RWPE2 (cell line): ENCODE measurements at places on chromosomes 4 and X.

- DNase-seq = no peak
Observed at GRCh38 chr4:54016504-54016903, 47.9 kb downstream of the CHIC2 start.

DNA sequence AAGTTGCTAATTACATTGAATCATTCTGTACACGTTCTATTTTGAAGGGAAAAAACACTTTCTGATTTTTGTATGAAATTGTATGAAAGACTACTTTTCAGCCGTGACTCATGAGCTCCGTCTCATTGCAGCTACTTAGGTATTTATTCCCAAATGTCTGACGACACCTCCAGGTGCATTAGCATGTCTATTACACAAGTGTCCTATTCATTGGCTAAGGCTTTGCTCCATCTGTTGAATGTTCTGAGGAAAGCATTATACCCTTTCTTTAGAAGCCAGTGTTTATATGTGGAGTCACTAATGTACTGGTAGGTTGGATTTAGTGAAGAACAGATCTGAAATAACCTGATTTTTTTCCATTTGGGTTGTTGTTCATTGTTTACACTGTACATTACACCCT, 51.8 kb downstream of the MAP7D3 start:
- no peak for DNase-seq

- DNase-seq = no peak
Observed at GRCh38 chrX:2828959-2829411, 255 bp downstream of the GYG2 start.

- DNase-seq = no peak
Observed at GRCh38 chrX:71292669-71293365, 8.7 kb upstream of the ITGB1BP2 start.

GRCh38 chrX:118614150-118614549, 113.3 kb upstream of the IL13RA1 start:
- DNase-seq = no peak

DNA sequence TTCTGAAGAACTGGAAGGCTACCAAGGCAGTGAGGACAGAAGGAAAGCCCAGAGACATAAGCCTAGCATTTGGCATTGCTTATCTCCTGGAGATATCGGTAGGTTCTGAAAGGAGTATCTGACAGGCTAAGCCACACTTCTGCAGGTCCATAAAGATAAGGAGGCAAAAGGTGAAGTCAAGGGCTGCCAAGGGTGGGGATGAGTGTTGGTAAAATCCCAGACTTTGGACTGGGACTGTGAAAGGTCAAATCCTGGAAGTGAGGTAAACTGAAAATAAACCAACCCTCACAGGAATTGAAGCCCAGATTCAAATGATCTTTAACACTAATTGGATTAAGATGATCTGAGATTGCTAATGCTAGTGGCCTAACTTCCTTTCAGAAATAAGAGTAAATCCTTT, 27.4 kb downstream of the GK start:
- no peak for DNase-seq

DNA sequence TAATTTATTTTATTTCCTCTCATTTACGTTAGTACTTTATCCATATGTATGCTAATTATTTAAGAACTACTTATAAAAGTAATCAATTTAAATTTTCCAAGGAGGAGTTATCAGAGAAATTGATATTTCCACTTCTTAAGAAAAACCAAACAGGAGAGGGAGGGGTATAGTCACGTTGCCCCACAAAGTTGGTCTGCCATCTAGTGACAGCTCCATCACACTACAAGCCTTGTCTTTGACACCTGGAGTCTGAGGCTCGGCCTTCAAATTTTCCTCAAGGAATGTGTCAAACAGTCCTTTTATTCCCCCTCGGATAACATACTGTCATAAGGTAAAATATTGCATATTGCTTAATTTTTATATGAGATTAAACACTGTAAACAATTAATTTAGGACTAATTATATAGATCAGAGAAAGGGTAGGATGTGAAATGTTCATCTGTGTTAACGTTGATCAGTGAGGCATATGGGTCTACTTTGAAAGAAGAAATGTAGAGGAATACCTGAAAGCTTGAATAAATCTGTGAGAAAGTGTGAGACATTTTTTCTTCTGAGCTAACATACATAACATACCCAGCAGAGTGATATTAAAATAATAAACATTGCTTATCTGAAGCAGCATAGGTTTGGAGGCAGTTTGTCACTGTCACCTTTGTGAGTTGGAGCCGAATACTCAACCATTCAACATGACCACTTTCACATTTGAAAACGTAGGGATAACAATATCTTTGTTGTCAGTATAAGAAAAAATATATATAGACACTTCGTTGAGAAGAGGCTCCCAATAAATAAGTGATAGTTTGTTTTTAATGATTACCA, 114.4 kb downstream of the GLRA3 start:
- no peak for DNase-seq

DNA sequence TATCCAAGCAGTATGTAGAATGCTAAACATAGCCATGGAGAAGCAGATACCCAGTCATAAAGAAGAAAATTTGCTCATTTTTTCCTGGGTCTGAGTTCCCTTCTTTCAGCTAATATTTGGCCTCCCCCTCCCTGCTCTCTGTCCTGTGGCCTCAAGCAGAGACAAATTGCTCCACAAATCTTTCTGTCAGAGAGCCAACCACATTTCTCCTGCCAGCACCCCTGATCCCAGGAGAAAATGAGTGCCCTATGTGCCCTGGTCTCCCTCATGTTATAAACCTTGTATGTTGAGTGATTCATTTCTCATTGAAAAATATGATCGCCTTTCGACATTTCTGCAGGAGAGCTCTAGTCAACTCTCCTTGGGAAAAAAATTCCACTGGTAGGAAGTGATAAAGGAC, 82.0 kb downstream of the TMEM156 start:
- no peak for DNase-seq

GRCh38 chr4:153409924-153410501, 56.1 kb upstream of the TMEM131L start:
- no peak for DNase-seq

GRCh38 chr4:151304755-151305154, 20.6 kb downstream of the SH3D19 start:
- no peak for DNase-seq

DNA sequence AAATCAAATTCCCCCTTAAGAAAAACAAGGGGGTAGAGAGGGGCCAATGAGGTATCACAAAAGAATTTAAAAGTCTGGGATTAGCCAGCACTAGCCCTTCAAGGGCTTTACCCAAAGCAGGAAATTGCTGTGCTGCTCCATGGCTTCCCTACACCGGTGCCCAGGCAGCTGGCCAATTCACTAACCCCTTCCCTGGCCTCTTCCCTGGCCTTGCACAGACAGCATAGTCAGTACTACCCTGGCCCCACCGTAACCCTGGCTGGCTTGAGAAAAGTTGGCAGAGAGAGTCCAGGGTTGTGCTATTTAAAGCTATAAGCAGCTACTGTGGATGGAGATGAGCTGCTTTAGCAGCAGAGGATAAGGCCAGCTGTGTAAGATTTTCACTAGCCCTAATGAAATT, 43.1 kb downstream of the ADAMTS3 start:
- no peak for DNase-seq

DNA sequence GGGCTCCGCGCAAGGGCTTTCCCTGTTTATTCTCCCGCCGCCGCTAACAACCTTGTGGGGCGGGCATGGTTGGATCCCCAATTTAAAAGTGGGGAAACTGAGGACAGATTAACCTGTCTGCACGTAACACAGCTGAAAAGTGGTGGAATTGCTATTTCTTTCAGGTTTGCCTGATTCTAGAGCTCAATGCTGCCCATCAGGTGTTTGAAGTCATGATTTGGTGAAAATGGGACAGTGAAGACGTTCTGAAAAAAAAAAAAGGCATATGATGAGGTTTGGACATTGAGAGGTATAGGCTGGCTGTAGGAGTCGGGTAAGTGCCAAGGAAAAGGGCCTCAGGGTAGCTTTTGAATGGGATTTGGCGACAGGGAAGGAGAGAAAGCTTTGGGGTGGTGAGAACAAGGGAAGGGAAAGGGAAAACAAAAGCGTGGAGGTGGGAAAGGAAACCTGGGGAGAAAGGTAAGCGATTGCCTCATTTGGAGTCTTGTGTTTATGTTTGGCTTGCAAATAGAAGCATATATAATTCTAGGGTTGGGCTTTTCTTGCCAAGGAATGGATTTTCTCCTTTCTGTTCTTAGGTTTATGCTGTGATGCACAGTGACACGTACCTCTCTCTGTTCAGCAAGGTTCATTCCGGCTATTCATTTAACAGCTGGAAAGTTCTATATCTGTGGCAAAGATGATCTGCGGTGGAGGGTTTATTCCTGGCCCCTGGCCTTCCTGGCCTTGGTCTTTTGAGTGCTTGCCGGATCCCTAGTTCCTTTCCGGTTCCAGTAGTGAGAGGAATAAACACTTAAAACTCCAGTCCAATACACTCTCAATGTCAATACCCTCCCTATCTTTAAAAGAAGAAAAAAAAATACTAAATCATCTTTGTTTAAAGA, 2.4 kb upstream of the STIM2 start:
- no peak for DNase-seq

DNA sequence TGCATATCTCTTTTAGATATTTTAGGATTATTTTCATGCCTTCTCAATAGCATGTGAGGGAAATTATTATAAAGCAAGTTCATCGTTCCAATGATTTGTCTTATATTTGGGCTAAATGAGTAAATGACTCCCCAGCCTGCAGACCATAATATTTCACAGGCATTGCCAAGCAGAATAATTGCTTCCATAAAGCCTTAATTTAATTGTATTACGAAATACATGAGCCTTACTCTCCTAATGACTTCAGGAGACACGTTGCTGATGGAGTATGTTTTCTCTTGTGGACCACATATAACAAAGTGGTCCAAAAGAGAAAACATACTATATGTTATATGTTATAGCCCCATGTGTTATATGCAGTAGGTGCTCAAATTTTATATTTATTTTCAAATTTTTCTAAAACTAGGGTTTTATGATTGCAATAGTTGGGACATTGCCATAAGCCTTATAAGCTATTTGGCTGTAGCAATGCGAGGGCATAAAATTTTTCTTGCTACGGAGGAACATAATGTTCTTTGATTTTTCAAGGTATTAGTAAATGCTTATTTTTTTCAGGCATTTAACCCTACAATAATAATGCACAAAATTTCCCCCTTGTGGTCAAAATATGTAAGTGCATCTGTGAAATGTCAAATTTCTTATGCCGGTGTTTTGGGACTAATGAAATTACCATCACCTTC, 26.2 kb upstream of the TMPRSS11D start:
- DNase-seq = no peak

DNA sequence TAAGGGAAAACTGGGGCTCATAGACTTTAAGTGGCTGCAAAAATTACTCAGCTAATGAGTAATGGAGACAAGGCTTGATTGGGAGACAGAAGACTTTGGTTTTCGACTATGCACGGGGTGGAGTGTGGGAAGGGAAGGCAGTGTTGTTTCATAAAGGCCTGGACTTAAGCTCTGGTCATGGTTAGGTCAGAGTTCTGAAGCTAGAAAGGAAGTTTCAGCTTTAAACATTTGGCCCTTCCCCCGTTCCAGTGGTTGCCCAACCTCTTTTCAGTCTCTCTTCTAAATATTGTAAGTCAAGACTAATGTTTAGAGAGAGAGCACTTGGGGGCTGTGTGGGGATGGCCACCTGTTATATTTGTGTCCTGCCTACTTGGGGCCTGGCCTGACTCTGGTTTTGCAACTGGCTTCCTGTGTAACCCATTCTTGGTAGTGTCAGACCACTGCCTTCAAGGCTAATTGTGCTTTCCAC, 21.0 kb downstream of the MSN start:
- no peak for DNase-seq

DNA sequence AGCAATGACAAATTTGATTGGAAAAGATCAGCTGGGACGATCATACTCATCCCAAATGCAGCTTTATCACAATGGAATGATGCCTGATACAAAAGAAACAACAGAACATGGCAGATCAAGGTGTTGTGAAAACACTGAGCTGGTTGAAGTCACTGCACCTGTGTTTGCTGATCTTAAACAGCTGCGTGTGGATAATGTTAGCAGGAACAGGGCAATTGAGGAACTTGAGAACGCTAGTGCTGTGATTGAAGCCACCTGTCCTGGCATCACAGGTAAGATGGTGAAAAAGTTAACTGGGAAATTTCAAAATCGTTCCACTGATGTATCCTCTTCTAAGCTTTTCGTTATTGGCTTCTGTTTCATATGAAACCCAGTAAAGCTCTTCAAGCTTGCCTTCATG, 27.4 kb upstream of the SOD3 start:
- no peak for DNase-seq

DNA sequence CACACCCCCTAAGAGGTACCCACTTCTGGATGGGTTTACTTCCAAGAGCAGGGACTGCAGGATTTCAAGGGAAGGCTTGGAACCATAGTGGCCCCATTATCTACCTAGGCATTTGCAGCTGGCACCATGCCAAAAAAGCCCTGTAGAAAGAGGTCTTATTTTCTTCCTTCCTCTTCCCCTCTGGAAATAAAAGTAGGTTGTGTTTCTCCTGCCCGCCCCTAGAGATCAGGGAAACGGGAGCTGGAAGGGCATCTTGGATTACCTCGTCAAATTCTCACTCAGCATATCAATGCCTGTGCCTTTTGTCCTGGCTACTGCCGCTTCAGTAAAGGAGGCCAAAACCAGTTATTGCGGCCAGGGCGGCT, 1.6 kb downstream of the SCD5 start:
- DNase-seq = no peak

DNA sequence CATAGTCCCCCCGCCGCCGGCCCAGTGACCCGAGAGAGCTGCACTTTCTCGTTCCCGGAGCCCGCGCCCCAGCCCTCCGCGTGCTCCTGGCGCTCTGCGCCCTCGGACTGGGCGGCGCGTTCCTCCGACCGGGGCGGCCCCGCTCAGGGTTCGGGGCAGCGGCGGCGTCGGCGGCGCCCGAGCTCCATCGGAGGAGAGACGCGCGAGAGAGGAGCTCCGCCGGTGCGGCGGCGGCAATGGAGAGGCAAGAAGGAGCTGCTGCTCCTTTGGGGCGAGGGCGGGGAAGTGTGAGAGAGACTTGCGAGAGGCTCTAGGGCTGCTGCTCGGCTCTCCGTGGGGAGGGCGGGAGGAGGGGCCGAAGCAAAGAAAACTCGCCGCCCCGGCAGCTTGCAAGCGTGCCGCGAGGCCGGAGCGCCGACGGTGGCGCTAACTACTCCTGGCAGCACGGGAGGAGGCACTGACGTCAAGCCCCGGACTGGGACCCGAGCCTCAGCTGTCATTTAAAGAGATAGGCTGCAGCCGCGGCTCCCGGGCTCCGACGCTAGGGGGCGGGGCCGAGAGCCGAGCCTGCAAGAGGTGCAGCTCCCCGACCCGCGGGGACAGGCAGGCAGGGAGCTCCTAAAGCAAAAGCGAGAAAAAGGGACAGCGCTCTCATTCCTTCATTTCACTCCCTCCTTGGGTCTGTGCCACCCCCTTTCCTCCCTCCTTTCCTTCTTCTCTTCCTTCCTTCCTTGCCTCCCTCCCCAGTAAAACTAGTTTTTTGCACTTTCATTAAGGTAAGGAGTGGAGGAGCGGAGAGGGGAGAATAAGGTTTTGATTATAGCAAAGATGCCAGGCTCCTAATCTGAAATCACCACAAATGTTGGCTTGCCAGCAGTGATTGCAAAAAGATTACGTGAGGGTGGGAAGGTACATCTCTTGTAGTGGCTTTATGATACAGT, at the start of gene KCTD8:
TSS of gene KCTD8 (minus strand) at position 289 of the 941 bp plus-strand sequence.
- DNase-seq = peak; percentile 71

GRCh38 chrX:111875881-111876280, at the start of gene TRPC5OS:
Gene TRPC5OS, plus strand, starts transcription at chrX:111876181. Its CDS starts 25,669 bp downstream, at chrX:111901850.
- no peak for DNase-seq

- no peak for DNase-seq
Observed at GRCh38 chr4:26287756-26288155, 33.1 kb upstream of the RBPJ start.

GRCh38 chr4:87018753-87019152, 83.9 kb downstream of the AFF1 start:
- DNase-seq = no peak

- no peak for DNase-seq
Observed at GRCh38 chr4:184165291-184165690, 52.4 kb downstream of the ENPP6 start.
